ENCODE measurements at places on chromosomes 3 and 15. TPM values are rescaled to one million over a fixed set of nuclear protein-coding genes. Genes with fewer than 3 reads are reported as not detected.

GABRA5 gene
- 1.6 TPM for total RNA-seq

SPSB4 gene
- total RNA-seq, result 12.0 TPM

ZBTB47 gene
- total RNA-seq, result 21.4 TPM

MAGEL2 gene
- total RNA-seq, result 9.9 TPM

CSPG5 gene
- 1.0 TPM for total RNA-seq

C3orf20 gene
- 0.52 TPM for total RNA-seq

PLSCR2 gene
- not detected for total RNA-seq

CCDC54 gene
- not detected for total RNA-seq

C3orf85 gene
- total RNA-seq, result not detected

AMT gene
- total RNA-seq, result 2.6 TPM

CELSR3 gene
- under 0.01 TPM for total RNA-seq

CD200R1 gene
- total RNA-seq, result 5.7 TPM
